ENCODE measurements at places on chromosomes 2 and 18. TPM values are rescaled to one million over a fixed set of nuclear protein-coding genes. Genes with fewer than 3 reads are reported as not detected.

MAP3K2 gene
- total RNA-seq: 64.5 TPM

BBS5 gene
- total RNA-seq: 33.8 TPM

MEIS1 gene
- total RNA-seq: 159 TPM

NCKAP5 gene
- 58.8 TPM for total RNA-seq

KIF3C gene
- 30.7 TPM for total RNA-seq

TMEFF2 gene
- total RNA-seq: 12.6 TPM

NXPH2 gene
- 9.1 TPM for total RNA-seq

ATP6V1C2 gene
- 36.4 TPM for total RNA-seq

ACTG2 gene
- 53.9 TPM for total RNA-seq

FAP gene
- total RNA-seq: 82.5 TPM

CIDEA gene
- total RNA-seq: 0.55 TPM

WDR43 gene
- 51.7 TPM for total RNA-seq

SIX3 gene
- total RNA-seq: 35.2 TPM

BOLL gene
- 0.27 TPM for total RNA-seq

SERPINB13 gene
- 0.33 TPM for total RNA-seq

SKOR2 gene
- total RNA-seq: 1.2 TPM

PRKAG3 gene
- 1.5 TPM for total RNA-seq

ACVR1C gene
- total RNA-seq: 0.44 TPM

EMILIN2 gene
- total RNA-seq: 41.1 TPM

AMER3 gene
- total RNA-seq: 11.8 TPM

GALNT13 gene
- total RNA-seq: 82.7 TPM

SLC9A2 gene
- total RNA-seq: 0.49 TPM

KATNAL2 gene
- 4.6 TPM for total RNA-seq

STARD6 gene
- not detected for total RNA-seq

DSG2 gene
- 18.5 TPM for total RNA-seq

G6PC2 gene
- total RNA-seq: 4.2 TPM

DLX2 gene
- total RNA-seq: 0.44 TPM

COLEC12 gene
- total RNA-seq: 67.2 TPM

SPDYA gene
- 3.7 TPM for total RNA-seq

TMEM247 gene
- not detected for total RNA-seq

SUPT7L gene
- total RNA-seq: 42.6 TPM

SDC1 gene
- total RNA-seq: 33.8 TPM

DPP4 gene
- total RNA-seq: 12.3 TPM

AGXT gene
- total RNA-seq: not detected

KIF1A gene
- total RNA-seq: 133 TPM

INPP5D gene
- 8.0 TPM for total RNA-seq

ZNF532 gene
- 259 TPM for total RNA-seq

MOCOS gene
- total RNA-seq: 1.2 TPM
